ENCODE measurements at places on chromosomes 7 and 10.

DNA sequence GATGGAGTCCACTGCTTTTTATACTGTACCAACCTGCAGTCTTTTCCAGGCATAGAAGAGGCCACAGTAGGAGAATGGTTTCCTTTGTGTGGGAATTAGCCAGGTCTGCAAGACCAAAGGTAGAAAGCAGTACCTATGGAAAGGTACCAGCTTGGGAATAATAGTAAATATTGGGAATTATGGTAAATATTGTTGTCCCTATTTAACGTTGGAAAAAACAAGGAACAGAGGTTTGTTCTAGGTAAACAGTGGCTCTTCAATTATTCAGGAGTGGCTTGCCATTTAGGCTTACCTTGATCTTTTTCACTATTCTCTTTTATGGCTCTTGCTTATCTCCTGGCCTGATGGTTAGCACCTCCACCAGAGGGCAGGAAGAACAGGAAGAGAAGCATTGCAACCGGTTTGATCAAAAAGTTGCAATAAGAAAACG lies 43.9 kb upstream of the GSAP start:
- DNase-seq = no peak

DNA sequence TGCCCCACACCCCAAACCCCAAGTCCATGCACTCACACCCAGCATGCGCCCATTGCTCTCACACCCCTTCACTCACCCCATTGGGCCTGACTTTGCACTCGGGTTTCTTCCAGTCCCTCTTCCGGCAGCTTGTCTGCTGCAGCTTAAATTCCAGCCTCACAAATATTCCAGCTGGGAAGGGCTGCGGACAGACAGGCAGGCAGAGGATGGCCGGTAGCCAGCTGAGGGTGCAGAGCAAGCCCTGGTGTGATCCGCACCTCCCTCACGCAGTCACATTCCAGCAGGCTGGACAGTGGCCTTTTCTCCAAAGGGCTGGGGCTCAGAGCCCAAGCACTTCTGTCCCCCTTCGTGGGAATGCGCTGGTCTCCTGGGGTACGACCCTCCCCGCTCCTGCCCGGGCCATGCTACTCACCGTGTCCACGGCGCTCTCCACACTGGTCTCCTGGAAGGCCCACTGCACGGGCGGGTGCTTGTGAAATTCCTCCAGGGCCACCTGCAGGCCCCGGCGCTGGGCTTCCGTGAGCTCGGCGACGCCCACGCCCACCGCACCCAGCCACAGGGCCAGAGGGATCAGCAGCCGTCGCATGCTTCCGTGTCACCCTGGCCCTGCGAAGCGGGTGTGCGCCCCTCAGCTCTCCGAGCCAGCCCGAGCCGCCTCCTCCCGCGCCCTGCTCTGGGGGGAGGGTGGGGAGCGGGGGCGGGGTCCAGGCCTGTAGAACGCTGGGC lies 1.2 kb downstream of the RARRES2 start:
- no peak for DNase-seq

GRCh38 chr7:48424731-48425130 lies 253.5 kb downstream of the ABCA13 start:
- DNase-seq = no peak

- no peak for DNase-seq
These were observed 167.2 kb downstream of the RAMP3 start for GRCh38 chr7:45324683-45325237.

GRCh38 chr10:16809074-16809718 lies 8.0 kb downstream of the RSU1 start:
- no peak for DNase-seq

DNA sequence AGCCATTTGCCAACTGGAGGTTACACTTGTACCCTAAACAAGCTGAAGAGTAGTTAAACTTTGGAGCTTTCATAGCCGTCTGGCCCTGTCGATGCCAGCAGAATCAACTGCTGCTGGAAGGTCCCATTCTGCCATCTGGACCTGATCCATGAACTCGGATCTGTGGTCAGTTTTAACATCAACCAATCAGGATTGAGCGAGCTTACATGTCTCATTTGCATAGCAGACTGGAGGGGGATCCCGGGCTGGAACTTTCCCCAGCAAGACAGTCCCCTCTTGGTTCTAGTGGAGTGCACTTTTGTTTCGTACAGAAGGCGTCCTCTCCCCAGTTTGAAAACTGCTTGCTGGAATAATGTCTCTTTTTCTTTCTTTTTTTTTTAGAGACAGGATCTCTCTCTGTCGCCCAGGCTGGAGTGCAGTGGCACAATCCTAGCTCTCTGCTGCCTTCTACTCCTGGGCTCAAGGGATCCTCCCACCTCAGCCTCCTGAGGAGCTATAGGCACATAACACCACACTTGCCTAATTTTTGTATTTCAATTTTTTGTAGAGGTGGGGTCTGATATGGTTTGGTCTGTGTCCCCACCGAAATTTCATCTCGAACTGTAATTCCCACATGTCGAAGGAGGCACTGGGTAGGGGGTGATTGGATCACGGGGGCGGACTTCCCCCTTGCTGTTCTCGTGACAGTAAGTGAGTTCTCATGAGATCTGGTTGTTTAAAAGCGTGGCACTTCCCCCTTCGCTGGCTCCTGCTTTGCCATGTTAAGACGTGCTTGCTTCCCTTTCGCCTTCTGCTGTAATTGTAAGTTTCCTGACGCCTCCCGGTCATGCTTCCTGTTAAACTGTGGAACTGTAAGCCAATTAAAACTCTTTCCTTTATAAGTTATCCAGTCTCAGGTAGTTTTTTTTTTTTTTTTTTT lies 42.8 kb upstream of the SEPHS1 start:
- no peak for DNase-seq

GRCh38 chr10:129099992-129100391 lies 367.0 kb upstream of the MGMT start:
- no peak for DNase-seq

- no peak for DNase-seq
These were observed 42.7 kb upstream of the ITGB8 start for GRCh38 chr7:20288036-20288435.

DNA sequence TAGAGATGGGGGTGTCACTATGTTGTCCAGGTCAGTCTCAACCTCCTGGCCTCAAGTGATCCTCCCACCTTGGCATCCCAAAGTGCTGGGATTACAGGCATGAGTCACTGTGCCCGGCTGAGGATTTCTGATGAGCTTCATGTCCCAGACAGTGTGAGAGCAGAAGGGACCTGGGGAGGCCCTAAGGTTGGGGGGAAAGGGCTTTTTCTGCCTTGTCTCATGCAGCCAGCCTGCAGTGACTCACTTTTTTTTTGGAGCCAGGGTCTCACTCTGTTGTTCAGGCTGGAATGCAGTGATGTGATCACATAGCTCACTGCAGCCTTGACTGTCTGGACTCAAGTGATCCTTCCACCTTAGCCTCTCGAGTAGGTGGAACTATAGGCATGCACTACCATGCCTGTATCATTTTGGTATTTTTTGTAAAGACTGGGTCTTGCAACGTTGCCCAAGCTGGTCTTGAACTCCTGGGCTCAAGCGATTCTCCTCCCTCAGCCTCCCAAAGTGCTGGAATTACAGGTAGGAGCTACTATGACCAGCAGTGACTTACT lies 14.6 kb downstream of the COL26A1 start:
- DNase-seq = no peak

- no peak for DNase-seq
These were observed 169.1 kb upstream of the MEOX2 start for GRCh38 chr7:15855525-15856109.

GRCh38 chr10:119413471-119414080 lies 128.9 kb downstream of the RGS10 start:
- DNase-seq = no peak

DNA sequence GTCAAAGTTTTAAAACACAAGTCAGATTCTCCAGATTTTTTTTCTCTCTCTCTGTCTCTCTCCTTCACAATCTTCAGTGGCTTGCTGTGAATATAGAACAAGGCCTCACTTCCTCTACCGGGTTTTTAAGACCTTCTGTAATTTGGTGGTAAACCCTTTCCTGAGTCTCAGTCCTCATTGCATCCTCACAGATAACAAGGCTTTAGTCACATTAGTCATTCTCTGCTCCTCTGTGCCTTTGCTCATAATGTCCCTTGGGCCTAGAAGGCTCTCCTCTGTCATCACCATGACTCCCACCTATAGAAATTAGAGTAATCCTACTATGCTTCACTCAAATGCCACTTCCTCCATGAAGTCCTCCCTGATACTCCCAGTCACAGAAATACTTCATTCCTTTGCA lies 172.7 kb upstream of the HPS1 start:
- DNase-seq = no peak

- DNase-seq = no peak
These were observed 449.1 kb downstream of the KCNMA1 start for GRCh38 chr10:77188521-77188920.

- DNase-seq = no peak
These were observed 32.8 kb downstream of the GRB10 start for GRCh38 chr7:50749896-50750295.

DNA sequence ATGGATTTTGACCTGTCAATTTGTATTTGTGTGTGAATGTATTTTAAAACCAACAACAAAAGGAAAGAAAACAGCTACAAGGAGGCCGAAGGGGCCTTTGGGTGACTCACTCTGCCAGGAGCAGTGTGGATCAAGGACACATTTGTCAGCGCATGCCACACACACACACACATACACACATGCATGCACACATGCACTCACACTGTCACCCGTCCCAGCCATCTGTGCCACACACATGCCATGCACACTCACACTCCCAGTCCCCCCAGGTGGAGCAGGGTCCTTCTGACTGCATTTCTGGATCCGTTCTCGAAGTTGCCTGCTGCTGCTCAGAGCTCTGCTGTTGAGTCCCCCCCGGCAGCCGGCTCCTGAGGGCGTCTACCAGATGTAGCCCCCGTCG lies 26.0 kb downstream of the SPOCK2 start:
- DNase-seq = no peak

GRCh38 chr10:297567-297966 lies 162.3 kb downstream of the ZMYND11 start:
- DNase-seq = no peak

DNA sequence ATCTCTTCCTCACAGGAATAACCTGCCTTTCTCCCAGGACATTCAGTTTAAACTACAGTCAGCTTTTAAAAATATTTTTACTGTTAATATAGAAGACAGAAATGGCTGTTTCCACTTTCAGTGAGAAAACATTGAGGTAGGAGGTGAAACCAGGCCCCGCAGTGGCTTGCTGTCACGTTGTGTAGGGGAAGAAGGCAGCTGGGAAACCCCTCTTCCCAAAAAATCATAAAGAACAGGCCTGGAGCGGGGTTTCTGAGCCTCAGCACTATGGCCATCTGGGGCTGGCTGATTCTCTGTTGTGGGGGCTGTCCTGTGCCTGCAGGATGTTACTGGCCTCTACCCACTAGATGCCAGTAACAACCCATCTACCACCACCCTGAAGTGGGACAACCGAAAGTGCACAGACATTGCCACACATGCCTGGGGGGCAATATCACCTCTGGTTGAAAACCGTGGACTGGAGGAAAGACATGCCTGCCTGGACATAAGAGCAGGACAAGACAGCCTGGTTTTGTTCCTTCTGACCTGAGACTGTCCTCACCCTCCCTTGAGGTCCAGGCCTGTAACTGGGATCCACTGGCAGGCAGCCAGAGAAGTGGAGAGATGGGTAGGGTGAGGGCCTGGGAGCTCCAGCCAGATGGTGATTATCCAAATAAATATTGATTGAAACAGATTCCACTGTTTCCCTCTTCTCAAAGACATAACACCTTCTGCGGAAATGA lies 43.9 kb downstream of the KCNH2 start:
- no peak for DNase-seq

GRCh38 chr7:133696056-133696455 lies 431.1 kb upstream of the LRGUK start:
- no peak for DNase-seq
